ENCODE measurements at places on chromosomes 7 and 10. TPM values are rescaled to one million over a fixed set of nuclear protein-coding genes. Genes with fewer than 3 reads are reported as not detected.

DNA sequence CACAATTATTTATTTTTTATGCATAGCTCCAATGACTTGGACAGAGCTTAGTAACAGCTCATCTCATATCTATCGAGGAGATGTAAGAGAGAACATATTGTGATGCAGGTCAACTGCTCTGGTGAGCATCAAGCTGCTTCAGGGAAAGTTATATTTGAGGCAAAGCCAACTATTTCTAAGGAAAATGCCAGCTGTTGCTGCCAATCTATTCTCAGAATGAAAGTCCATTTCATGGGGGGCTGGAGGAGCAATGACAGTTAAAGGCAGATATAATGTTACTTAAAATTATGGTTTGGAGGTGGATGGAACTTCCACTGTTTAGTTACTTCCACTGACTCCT lies 424.8 kb downstream of the KIF20B start:
- H3K27ac ChIP-seq = no peak overlapping the region
- no peaks in the 10 kb centered on the region for H3K4me1 ChIP-seq
- no peaks in the 10 kb centered on the region for H3K27me3 ChIP-seq
- no peaks in the 10 kb centered on the region for H3K36me3 ChIP-seq
- no peak overlapping the region for H3K4me3 ChIP-seq
- DNase-seq = no peak

GRCh38 chr7:74149603-74150002 lies 24.6 kb upstream of the EIF4H start:
- no peaks in the 10 kb centered on the region for H3K36me3 ChIP-seq
- H3K4me3 ChIP-seq = no peak overlapping the region
- no peaks in the 10 kb centered on the region for H3K27me3 ChIP-seq
- no peak for DNase-seq
- H3K4me1 ChIP-seq = no peaks in the 10 kb centered on the region

DNA sequence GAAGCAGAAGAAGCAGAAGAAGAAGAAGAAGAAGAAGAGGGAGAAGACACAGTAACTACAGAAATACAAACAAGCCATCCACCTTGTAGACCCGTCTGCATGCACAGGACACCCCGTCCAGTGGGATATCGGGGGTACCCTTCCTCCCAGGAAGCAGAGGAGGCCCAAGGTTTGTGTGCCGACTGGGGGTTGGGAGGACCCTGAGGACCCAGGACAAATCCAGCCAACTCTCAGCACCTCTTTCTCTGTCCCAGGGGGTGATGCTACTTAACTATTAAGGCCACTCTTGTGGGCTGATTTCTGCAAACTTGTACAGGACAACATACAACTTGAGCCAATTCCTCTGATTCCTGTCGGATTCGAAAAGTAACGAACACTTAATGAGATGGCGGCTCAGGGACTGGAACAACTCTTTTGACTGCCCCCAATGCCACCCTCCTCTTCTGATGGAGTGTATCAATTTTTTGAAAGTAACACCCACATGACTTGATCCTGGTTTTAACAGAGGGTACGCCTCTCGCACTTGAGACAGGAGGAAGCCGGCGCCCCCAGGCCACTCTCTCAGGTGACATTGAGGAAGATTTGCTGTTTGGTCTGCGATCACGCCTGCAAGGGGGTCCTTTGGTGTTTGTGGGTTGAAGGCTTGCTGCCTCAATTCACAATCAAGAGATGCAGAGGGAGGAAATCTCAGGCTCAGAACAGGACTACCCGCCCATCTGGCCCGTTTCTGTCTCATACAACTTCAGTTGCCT lies 192.6 kb downstream of the TNS3 start:
- no peak overlapping the region for H3K27ac ChIP-seq
- 0 out of 2 replicates have a peak, but pooled peaks cover 4% of the 10 kb centered on the region for H3K4me1 ChIP-seq
- no peaks in the 10 kb centered on the region for H3K36me3 ChIP-seq
- no peak for DNase-seq
- no peak overlapping the region for H3K4me3 ChIP-seq
- no peaks in the 10 kb centered on the region for H3K27me3 ChIP-seq

- 0 out of 2 replicates have a peak, but pooled peaks cover 8% of the 10 kb centered on the region for H3K27me3 ChIP-seq
- DNase-seq = peak; percentile 1
- no peaks in the 10 kb centered on the region for H3K4me1 ChIP-seq
- H3K4me3 ChIP-seq = no peak overlapping the region
- no peaks in the 10 kb centered on the region for H3K36me3 ChIP-seq
Observed at GRCh38 chr7:43076189-43076605, 36.2 kb upstream of the HECW1 start.

DNA sequence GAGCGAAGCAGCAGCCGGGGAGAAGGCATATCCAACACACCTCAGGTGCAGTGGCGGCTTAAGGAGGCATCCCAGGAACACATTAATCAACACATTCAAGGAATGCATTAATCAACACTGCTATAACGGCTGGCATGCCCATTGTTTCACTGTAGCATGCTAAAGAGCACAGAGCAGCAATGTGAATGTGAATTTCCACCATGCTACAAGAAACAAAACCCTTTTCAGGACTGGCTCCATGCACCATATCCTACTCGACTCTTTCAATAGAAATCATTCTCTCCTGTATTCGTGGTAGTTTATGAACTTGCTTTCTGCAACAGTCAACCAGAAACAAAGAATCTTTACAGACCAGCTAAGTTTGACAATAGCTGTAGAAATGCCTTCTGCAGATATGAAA lies 149.0 kb downstream of the NRCAM start:
- H3K27me3 ChIP-seq = no peaks in the 10 kb centered on the region
- peaks cover 45% of the 10 kb centered on the region for H3K4me1 ChIP-seq
- no peak overlapping the region for H3K4me3 ChIP-seq
- no peak overlapping the region for H3K27ac ChIP-seq

DNA sequence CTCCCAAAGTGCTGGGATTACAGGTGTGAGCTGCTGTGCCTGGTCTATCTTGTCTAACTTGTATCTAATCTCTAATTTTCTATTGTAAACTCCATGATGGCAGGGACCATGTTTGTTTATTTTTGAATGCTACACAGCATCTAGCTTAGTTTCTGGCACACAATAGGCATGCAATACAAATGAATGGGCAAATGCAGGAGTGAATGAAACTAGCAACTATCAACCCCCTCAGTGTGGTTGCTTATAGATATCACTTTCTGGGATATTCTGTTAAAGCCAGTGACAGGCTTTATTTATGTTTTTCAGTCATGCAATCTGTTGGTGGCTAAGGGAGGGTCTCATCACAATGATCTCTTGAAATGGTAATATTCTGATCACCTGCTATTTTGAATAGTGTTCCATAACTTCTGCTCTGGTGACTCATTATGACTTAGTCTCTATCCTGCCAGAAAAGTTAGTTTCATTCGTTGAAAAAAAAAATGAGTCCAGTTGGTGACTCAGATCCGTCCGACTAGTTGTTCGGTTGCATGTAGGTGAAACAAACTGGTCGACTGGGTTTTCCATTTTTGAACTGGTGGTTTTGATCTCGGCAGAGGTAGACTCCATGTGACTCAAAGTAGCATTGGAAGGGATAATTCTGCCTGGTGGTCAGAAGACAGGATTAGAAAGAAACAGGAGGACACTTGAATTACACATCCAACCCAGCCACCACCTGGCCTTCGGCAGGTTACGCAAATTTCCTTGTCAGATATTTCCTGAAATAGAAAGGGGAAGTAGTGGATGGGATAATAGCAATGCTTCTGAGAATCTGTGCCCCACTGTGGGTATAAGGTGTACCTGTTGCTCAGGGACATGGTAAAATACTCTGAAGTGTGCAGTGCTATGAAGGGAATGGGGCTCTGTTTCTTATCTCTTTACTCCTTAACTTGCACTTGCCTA lies 76.8 kb downstream of the GATA3 start:
- no peaks in the 10 kb centered on the region for H3K27me3 ChIP-seq
- no peaks in the 10 kb centered on the region for H3K36me3 ChIP-seq
- H3K27ac ChIP-seq = no peak overlapping the region
- H3K4me1 ChIP-seq = no peaks in the 10 kb centered on the region

- no peaks in the 10 kb centered on the region for H3K4me1 ChIP-seq
- H3K4me3 ChIP-seq = no peak overlapping the region
- DNase-seq = no peak
- H3K27ac ChIP-seq = no peak overlapping the region
- H3K36me3 ChIP-seq = no peaks in the 10 kb centered on the region
- H3K27me3 ChIP-seq = no peaks in the 10 kb centered on the region
Observed at GRCh38 chr7:156480671-156481070, 159.9 kb upstream of the RNF32 start.

GRCh38 chr10:114038819-114039218 lies 4.8 kb upstream of the ADRB1 start:
- DNase-seq = no peak
- no peak overlapping the region for H3K27ac ChIP-seq
- no peaks in the 10 kb centered on the region for H3K4me1 ChIP-seq
- no peak overlapping the region for H3K4me3 ChIP-seq
- H3K27me3 ChIP-seq = peaks cover 48% of the 10 kb centered on the region

DNA sequence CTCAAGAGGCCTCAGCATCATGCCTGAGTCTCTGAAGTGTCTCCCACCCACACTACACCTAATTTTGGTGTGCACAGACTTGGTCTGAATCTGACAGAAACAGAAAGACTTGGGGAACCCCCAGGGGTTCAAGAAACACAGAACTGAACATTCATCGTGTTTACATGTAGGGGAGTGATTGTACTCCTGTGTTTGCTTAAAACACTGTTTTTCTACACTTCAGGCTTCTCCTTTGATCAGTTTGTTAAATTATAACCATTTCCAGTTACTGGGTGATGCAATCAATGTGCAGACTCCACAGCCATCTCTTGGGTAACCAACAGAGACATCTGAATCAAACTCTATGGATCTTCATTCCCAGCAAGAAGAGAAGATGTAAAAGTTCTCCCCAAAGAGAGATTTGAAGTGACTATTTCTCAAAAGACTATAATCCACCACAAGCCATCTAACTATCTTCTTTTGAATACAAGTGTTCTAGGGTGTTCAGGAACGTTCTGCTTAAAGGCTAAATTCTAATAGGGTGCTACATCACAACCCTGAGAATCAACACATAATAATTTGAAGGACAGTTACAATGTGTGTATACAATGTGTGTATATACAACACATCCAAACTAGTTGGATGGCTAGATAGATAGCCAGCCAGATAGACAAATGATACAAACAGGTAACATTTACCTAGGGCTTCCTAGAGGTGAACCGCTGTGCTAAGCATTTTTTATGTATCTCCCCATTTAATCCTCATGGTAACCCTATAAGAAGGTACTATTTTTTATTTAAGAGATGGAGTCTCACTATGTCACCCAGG lies 34.2 kb downstream of the DNAJC12 start:
- no peak overlapping the region for H3K4me3 ChIP-seq
- H3K27me3 ChIP-seq = no peaks in the 10 kb centered on the region
- 0 out of 2 replicates have a peak, but pooled peaks cover 6% of the 10 kb centered on the region for H3K4me1 ChIP-seq
- no peaks in the 10 kb centered on the region for H3K36me3 ChIP-seq

GRCh38 chr7:41491308-41491707 lies 211.6 kb downstream of the INHBA start:
- H3K27me3 ChIP-seq = no peaks in the 10 kb centered on the region
- DNase-seq = no peak
- H3K4me3 ChIP-seq = no peak overlapping the region
- no peaks in the 10 kb centered on the region for H3K4me1 ChIP-seq

DNA sequence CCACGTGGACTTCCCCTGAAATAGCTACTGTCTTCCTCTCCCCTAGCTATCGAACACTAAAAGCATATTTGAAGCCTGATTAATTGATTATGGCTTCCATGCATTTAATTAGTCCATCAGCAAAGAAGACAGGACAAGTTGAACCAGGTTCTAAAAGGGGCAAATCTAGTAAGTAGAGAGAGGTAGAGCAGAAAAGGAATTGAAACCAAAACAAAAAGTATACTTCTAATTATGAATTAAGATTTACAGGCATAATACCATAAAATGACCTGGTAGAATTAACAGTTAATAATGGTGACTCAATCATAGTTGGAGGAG lies 393 bp upstream of the DNAJC1 start:
- no peaks in the 10 kb centered on the region for H3K36me3 ChIP-seq
- peak overlapping the region; percentile 94 for H3K4me3 ChIP-seq
- H3K4me1 ChIP-seq = peaks cover 17% of the 10 kb centered on the region
- peak overlapping the region; percentile 90 for H3K27ac ChIP-seq
- no peak for DNase-seq
- no peaks in the 10 kb centered on the region for H3K27me3 ChIP-seq

- no peak overlapping the region for H3K27ac ChIP-seq
- no peaks in the 10 kb centered on the region for H3K4me1 ChIP-seq
- no peak overlapping the region for H3K4me3 ChIP-seq
- no peaks in the 10 kb centered on the region for H3K36me3 ChIP-seq
- DNase-seq = no peak
Observed at GRCh38 chr10:132844069-132844809, 58.3 kb upstream of the NKX6-2 start.

GRCh38 chr7:104820836-104821535 lies 193.0 kb upstream of the KMT2E start:
- DNase-seq = no peak
- no peak overlapping the region for H3K27ac ChIP-seq
- H3K36me3 ChIP-seq = no peaks in the 10 kb centered on the region
- peaks cover 4% of the 10 kb centered on the region for H3K27me3 ChIP-seq

DNA sequence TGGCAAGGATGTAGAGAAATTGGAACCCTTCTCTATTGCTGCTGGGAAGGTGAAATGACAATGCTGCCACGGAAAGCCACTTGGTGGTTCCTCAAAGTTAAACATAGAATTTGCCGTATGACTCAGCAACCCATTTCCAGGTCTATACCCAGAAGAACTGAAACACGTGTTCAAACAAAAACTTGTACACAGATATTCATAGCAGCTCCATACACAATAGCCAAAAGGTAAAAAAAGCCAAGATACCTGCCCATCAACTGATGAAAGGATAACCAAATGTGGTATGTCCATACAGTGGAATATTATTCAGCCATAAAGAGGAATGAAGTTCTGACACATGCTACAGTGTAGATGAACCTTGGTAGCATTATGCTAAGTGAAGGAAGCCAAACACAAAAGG lies 39.1 kb downstream of the LHPP start:
- no peak overlapping the region for H3K4me3 ChIP-seq
- H3K4me1 ChIP-seq = no peaks in the 10 kb centered on the region
- no peak for DNase-seq
- H3K27ac ChIP-seq = no peak overlapping the region
- H3K36me3 ChIP-seq = peaks cover 8% of the 10 kb centered on the region

DNA sequence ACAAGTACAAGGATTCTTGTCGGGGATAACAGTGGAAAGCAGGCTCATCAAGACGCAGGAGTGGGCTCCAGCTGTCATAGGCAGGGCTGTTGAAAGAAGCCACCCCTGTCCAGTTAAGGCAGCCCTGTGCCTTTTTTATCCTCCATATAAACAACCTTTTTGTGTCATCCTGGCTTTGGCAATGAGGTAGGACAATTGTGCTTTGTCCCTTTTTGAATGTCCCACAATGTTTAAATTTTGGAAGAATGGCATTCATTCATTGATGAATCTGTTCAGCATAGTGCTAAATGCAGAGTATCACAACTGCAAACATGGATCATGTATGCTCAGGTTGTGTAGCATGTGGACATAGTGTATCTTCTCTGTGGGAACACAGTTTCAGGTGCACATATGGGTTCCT lies 66.7 kb downstream of the UBE3C start:
- no peaks in the 10 kb centered on the region for H3K4me1 ChIP-seq
- H3K4me3 ChIP-seq = no peak overlapping the region
- no peaks in the 10 kb centered on the region for H3K27me3 ChIP-seq
- peaks cover 24% of the 10 kb centered on the region for H3K36me3 ChIP-seq
- no peak for DNase-seq

OR2A12 gene
- not detected for total RNA-seq

MSMB gene
- total RNA-seq = not detected

ATXN7L1 gene
- total RNA-seq = 3.7 TPM

HOXA7 gene
- 3.4 TPM for total RNA-seq

ATG9B gene
- not detected for total RNA-seq

DNAJC12 gene
- 0.76 TPM for total RNA-seq

CPA2 gene
- total RNA-seq = not detected

HMX2 gene
- total RNA-seq = not detected

CLDN12 gene
- total RNA-seq = 35.6 TPM

CREB5 gene
- total RNA-seq = 14.8 TPM

VOPP1 gene
- total RNA-seq = 86.5 TPM

Measured in GM23248 (cell line).